Omental fat pad (tissue), 4 donors: ENCODE measurements at places on chromosomes 16 and 17.

- no peak for DNase-seq
Observed at GRCh38 chr16:55125818-55126385, 195.2 kb downstream of the IRX5 start.

GRCh38 chr16:11414815-11415775 lies 69.8 kb downstream of the RMI2 start:
- DNase-seq = no peak

GRCh38 chr16:59274141-59274540 lies 540.0 kb upstream of the GOT2 start:
- no peak for DNase-seq

- no peak for DNase-seq
Observed at GRCh38 chr17:29592850-29593551, at the start of gene ANKRD13B. ANKRD13B (plus strand) TSS chr17:29593132; CDS start chr17:29593622, 490 bp downstream.

GRCh38 chr16:73125850-73126524 lies 78.1 kb upstream of the ZFHX3 start:
- no peak for DNase-seq
